ENCODE measurements at places on chromosomes 3 and 15.
A peak's percentile ranks its signal among the peaks of the same experiment; 100 is the strongest.

DNA sequence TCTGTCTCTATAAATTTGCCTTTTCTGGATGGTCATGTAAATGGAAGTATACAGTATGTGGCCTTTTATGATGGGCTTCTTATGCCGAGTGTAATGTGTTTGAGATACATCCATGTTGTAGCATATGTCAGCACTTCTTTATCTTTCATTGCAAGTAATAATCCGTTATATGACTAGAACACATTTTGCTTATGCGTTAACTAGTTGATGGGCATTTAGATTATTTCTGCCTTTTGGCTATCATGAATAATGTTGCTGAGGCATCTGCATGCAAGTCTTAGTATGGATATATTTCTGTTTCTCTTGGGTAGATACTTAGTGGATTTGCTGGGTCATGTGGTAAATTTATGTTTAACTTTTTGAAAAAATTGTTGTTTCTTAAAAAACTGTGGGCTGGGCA is 19.7 kb downstream of the KAT2B start:
- DNase-seq = no peak

GRCh38 chr15:33132722-33133345 is 61.7 kb downstream of the FMN1 start:
- DNase-seq = peak; percentile 75

- peak; percentile 48 for DNase-seq
These were observed 366.3 kb downstream of the TIGIT start for GRCh38 chr3:114660124-114660523.

DNA sequence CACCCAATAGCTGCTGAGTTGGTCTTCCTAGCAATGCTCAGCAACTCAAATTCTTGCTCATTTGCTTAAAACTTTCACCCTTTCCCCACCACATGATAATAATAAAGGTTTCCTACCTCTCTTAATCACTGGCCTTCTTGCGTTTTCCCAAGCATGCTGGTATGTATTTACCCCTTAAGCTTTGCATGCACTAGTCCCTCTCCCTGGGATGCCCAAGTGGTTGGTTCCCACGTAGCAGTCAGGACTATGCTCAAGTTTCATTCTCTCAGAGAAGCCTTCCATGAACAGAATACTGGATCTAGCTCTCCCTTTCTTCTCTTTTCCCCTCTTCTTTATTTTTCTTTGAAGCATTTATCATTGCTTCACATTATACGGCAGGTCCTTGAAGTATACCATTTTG is 108.8 kb downstream of the KBTBD8 start:
- DNase-seq = no peak

GRCh38 chr3:50238549-50239026 is 2.6 kb downstream of the GNAI2 start:
- no peak for DNase-seq

GRCh38 chr3:37173806-37174205 is 576 bp downstream of the LRRFIP2 start:
- no peak for DNase-seq

Data from fibroblast of skin of right quadriceps (primary cell).